ENCODE measurements at places on chromosomes 2 and 18.

DNA sequence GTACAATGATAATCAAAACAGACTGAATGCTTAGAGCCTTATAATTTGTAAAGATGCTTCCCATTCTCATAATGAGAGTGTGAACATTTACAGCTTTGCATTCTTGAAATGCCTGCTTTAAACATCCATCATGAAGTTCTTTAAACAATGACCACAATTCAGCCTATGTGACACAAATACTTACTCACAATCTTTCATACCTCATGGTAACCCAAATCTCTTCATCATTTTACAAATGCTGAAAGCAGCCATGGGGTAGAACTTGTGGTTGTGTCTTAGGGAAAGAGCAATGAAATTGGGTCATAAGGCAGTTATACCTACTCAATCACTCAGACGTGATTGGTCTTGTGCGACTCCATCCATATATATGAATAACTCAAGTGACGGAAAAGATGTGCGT is 140.7 kb downstream of the RND3 start:
- DNase-seq, result no peak

GRCh38 chr2:45382744-45383143 is 228.3 kb downstream of the SRBD1 start:
- no peak for DNase-seq

GRCh38 chr2:159879051-159879604 is 81.1 kb upstream of the CD302 start:
- DNase-seq, result no peak

GRCh38 chr2:240191001-240191400 is 50.5 kb upstream of the OTOS start:
- DNase-seq, result no peak

DNA sequence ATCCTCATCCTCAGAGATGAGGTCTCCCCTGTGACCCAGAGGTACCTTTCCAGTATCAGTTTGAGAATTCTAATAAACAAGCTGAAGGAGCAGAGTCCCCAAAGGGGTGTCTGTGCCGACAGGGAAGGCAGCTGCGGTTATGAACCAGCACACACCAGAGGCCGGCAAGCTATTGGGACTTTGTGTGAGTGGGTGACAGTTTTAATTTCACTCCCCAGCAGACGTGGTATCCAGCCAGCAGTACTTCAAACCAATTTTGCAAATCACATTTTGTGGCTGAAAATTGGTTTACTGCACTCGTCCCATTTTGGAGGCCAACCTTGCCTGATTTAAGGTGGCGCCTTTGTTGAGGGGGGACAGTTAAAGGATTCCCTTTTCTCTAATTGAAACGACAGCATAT is 103.0 kb upstream of the NRP2 start:
- no peak for DNase-seq

- DNase-seq, result no peak
These were observed 1311.0 kb upstream of the FAM98A start for GRCh38 chr2:34909992-34910705.

DNA sequence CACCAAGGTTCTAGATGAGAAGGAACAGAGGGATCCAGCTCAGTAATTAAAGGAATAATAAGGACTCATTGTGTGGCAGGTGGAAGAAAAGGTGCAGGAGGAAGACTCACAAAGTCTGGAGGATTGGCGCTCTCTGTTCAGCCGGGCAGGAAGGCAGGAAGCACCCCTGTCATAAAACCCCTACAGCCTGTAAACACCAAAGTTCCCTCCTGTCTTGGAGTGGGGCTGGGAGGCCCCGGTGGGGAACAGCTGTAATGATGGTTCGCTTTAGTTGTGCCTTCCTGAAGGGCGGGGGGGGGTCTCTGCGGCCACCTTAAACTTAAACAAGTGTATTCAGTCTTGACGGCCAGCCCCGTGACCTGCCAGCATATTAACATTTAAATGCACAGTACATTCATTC is 84.3 kb downstream of the GBX2 start:
- no peak for DNase-seq

DNA sequence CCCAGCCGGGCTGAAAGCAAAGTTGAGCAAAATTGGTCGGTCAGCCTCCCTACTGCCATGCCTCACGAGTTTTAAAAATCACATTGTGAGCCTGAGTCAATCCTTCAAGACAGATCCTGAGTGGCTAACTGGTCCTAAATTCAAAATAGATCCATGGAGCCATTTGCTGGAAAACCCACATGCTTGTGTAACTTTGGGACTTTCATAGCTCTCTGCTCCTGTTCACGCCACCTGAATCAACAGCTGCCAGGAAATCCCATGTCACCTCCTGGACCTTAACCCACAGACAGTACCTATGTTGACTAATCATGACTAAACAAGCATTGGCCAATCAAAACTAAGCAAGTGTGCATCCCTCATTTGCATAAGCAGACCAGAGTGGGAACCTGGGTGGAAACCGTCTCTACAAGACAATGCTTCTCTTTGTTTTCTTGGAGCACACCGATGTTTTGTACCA is 42.8 kb upstream of the LDLRAD4 start:
- DNase-seq, result no peak

- no peak for DNase-seq
These were observed 87.2 kb downstream of the BCL11A start for GRCh38 chr2:60466161-60466702.

DNA sequence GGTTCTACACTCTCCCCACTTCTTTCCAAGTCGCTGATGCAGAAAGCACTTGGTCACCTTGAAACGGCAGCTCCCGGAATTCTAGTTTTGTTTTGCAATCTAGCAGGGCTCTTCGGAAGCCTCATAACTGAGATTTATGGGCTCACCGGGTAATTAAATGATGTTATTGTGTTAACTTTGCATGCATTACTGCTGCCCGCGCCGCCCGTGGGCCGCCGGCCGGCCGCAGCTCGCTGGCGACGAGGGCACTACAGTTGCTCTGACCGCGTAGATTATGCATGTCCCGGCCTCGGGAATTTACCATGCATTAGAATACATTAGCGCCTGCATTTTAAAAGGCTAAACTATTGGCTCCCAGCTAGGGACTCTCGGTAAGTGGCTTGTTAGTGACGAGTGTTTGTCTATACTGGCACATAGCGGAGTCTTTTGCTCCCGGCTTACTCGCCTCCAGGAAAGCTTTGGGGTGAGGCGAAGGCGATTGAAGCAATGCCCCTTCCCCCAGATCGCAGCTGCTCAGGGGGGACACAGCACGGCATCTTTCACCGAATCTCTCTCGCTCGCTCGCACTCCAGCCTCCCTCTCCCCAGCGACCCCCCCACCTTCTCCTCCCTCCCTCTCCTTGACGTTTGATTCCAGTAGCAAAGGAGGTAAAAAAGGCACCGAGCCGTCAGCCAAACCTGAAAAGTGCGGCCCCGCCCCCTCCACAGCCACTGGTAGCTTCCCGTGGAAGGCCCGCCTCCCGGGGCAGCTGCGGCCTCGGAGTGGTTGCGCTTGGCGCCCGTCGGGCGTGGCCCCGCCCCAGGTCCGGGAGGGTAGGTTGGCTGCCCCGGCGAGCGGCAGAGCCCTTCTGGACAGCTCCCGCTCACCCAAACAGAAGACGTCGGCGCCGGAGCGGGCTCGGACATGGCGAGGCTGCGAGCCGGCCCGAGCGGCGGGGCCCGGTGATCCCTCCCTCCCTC is at the start of gene ONECUT2:
Gene ONECUT2, plus strand, starts transcription at position 839 of the 959 bp plus-strand sequence. CDS start 343 bp downstream, outside the sequence.
- DNase-seq, result peak; percentile 93

- DNase-seq, result peak; percentile 83
These were observed 32.7 kb downstream of the ALMS1 start for GRCh38 chr2:73418343-73418742.

DNA sequence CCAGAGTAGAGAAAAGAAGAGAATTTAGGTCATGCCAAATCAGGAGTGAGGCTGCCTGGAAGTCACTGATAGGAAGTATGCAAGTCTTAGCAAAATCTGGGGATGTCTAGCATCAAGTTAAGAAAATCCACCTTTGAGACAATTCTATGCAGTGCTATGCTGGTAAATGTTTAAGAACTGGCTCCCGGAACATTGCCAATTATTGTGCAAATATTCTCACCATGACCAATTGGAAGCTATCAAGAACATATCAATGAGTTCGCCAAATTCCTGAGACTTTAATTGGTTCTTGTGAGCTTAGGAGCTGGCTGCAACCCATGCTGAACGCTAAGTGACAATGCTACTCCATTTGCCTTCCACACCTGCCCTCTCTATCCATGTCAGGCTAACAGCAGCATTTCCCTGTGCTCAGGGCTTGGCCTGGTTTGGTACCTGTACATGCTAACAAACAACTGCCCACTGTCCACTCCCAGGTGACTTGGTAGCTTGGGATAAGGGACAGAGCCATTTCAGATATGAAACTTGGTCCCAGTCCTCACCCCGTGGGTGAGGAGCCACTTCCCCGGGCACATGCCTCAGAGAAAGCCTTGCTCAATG is 172.9 kb upstream of the KLHL29 start:
- no peak for DNase-seq

DNA sequence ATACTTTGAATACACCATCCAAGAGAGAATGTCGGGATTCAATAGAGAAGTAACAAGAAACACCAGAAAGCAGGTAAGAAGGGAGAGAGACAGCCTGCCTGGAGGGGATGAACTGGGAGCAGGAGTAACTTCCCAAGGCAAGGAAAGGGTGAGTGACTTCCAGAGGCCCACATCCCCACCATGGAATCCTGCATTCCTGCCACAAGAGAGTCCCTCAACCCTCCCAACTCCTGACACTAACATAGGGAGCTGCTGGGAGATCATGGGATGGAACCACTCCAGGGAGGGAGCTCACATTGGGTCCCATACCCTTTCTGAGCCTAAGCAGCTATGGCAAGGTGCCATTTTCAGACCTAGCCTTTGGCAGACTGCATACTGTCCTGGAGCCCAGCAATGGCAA is 5.5 kb upstream of the TMEM163 start:
- no peak for DNase-seq

DNA sequence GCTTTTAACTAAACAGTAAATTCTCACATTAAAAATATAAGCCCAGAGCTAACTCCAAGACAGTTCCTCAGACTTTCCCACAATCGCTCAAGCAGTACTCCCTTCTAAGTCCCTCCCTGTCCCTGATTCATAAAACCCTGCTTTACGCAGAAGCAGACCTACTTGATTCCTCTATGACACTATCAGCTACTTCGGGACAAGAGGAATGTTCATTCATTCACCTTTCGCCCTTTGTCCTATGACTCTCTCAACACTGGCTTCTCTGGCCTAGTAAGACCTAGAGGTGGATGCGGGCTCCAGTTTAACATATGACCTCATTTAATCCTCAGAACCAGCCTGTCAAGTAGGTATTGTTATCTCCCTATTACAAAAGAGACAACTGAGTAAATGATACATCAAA is 10.2 kb downstream of the LPIN2 start:
- no peak for DNase-seq

DNA sequence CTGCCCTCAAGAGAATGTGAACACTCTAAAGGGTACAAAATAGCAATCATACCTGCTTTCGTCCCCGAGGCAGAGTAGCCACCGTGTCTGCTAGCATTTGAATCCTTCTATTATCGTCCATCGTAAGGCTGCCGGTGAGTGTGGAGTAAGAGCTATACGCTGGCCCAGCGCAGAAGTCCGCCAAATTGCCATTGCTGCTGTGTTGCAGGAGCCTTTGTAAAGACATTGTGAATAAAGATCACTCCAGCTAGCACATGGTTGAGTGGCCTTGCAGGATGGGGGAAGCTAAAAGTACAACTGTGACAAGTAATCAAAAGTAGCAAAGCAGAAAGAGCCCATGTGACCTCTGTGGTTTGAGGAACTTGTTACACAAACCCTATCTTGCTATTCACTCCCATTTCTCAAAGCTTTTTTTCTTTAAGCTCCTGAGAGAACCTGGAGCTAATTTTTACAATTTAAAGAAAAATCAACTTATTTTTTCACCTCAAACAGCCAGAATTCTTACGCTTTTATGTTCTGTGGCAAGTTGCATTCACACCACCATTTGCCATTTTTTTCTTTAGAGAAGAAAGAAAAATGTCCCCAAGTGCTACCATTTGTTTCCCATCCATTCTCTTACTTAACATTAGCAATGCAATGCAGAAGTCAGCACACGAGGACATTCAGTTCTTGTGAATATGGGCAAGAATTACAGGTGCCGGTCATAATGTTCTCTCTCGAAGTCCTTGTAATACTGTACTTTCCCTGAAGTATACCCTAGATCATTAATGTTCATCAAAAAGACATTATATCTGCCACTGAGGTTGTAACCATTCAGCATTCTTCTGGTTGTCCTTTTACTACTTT is at the start of gene CYTIP:
Gene CYTIP, minus strand, starts transcription at position 295 of the 846 bp plus-strand sequence. Its CDS starts 69 bp downstream, at position 226.
- DNase-seq, result peak; percentile 56

- no peak for DNase-seq
These were observed 37.1 kb downstream of the AGFG1 start for GRCh38 chr2:227509076-227509475.

GRCh38 chr2:71706121-71706520 is 252.8 kb downstream of the DYSF start:
- no peak for DNase-seq

GRCh38 chr18:54247511-54248175 is 21.7 kb upstream of the POLI start:
- no peak for DNase-seq

DNA sequence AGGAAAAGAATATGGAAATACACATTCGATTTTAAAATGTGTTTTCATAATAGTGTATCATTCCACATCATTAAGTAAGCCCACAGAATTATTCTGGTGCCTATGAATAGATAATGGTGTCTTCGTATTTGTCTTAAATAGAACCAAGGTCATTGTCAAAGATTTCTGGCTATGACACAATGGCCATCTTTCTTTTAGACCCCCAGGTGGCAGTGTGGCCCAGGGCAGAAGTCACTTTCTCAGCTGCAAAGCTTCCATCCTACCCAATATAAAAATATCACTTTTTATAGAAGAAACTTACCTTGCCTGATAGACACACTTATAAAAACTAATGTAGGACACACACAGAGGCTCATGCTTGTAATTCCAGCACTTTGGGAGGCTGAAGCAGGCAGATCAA is 57.5 kb downstream of the ZRANB3 start:
- no peak for DNase-seq

DNA sequence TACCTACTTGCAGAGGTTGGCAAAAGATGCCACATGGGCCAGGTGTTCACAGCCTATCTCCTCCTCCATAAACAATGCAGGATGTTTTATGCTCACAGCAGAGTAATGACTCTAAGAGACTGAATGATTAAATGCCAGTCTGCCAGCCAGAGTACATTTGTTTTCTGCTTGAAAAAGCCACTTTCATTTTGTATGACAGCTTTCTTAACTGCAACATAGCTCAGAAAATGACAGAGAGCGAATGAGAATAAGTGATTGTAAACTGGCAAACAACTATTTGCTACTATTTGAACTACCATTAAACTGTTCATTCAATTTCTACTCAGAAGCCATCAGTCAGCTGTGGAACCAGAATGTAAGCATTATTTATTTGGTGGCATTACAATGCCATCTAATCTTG is 50.6 kb upstream of the DCC start:
- DNase-seq, result no peak

- DNase-seq, result no peak
These were observed 468.3 kb upstream of the RAB12 start for GRCh38 chr18:8140841-8141501.

DNA sequence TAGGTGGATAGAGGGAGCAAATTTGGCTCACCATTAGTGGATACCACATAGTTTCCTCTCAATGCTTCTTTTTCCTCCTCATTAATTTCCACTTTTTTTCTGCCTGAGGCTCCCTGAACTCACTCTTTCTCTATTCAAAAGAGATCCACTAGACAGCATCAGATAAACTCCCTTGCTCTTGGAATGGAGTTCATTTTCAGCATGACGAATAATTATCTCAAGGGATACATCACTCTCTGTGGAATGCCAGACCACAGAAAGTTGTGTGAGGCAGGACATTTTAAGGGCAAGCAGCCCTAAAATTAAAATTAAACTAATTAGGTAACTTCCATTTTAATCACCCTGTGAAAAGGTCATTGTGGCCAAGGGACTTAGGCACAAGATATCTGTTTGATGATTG is 1920.1 kb upstream of the CELF4 start:
- no peak for DNase-seq

GRCh38 chr2:195538937-195539336 is 118.1 kb upstream of the SLC39A10 start:
- no peak for DNase-seq

Measured in Right ventricle myocardium inferior (tissue), 1 donor.